ENCODE measurements at places on chromosomes 5 and 9.

GRCh38 chr9:121107029-121107428 lies 32.3 kb downstream of the CNTRL start:
- no peak for DNase-seq

- no peak for DNase-seq
These were observed 15.1 kb upstream of the TCF7 start for GRCh38 chr5:134099288-134099872.

GRCh38 chr5:104628911-104629310 lies 1066.3 kb upstream of the NUDT12 start:
- DNase-seq = no peak

GRCh38 chr9:115341426-115341825 lies 223.5 kb upstream of the TNC start:
- no peak for DNase-seq

DNA sequence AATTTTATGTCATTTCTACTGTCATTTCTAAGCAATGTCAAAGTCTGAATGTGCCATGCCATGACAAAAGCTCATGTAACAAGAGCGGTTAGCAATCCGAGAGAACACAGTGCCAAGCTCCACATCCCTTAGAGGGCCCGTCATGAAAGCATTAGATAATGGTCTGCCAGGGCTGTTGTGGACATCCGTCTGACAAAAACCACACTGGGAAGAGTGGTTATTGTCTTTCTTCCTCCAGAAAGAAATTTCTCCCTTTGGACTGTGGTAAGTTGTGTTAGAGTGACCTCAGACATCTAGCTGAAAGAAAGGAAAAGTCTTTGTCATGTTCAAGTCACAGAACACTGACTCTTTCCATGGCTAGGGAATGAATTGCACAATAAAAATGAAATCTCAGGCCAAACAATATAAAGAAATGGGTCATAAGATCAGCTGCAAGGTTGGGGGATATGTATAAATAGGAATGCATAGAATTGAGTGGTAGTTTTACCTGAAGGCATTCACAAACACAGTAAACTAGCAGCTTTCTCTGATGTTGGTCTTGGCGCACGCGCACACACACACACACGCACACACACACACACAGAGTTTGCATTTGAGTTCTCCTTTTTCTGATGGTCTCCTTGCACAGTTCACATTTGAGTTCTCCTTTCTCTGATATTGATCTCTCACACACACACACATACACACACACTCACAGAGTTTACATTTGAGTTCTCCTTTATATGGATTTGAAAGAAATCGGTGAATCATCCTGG lies 5.3 kb downstream of the SLC1A3 start:
- no peak for DNase-seq

DNA sequence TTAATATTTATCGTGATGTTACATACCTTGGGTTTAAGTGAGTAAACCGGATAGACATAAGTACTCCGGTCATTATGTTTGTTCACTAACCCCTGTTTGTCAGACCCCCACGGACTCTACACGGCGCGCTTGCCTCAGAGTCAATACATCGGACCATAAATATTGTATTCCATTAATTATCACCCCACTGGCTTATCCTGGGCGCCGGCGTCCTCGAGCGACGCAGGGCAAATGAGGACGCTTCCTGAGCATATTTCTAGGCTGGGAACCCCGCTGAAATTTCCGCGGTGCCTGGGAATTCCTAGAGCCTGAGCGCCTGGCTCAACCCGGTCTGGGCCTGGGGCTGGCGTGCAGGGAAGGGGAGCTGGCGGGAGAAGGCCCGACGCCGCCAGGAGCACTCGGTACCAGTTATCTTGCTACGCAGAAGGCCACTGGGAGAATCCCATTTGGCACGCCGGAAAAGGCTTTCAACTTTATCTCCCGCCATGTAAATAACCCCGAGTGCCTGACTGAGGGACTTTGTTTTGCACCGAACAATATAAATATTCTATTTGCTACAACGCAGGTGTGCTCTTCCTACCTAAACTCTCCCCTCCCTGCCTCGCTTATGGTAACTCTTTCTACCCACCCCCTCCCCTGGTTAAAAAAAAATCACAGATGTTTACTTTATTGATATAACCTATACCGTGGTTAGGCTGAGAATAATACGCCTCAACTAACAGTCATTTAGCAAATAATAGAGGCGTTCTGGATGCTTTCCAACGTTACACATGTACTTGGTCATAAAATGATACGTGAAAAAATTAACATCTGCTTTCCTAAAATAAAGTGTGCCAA lies 19.4 kb downstream of the NR2F1 start:
- DNase-seq = no peak

DNA sequence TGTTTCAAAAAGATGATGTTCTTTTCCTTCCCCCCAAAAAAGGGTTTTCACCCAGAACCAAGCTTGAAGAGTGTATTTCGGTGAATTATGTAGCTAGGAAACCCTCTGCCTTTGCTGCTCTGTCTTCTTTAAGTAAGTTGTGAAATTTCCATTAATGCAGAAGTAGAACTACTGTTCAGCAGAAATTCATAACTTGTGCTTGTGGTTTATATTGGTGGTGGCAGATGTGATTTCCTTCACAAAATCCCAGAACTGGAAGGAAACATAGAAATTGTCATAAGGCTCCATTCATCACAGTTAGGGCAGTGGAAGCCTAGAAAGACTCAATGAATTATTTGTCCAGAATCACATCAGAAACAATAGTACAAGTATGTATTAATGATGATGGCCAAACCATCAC lies 42.1 kb upstream of the DAB2 start:
- DNase-seq = no peak

GRCh38 chr5:17216974-17217492 lies 398 bp upstream of the BASP1 start:
- DNase-seq = no peak

GRCh38 chr5:175823731-175824525 lies 47.5 kb upstream of the CPLX2 start:
- no peak for DNase-seq

DNA sequence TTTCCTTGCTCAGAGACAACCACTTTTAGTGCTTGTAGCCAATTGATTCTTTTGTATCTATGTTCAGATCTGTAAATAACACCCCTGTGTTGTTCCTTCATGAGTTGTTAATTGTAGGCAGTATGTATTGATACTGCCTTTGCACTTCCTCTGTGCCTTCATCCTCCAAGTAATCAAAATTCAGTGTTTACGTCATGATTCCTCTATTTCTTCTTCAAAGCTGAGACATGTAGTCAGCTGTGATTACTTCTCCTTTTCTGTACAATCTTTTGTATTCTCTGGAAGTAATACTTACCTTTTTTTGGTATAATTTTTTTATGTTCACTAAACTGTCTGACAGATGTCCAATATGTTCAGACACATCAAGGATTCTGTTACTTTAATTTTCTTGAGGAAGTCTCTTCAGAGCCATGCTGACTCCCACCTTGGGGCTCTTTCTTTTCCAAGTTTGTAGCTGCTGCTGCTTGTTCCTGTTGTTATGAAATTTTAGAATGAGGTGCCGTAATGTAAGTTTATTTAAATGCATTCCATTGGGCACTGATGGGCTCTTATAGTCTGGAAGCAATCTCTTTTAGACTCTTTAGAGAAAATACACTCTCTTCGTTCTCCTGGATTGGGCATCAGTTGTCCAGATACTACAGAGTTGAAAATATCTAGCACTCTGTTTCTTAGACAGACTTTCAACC lies 30.5 kb upstream of the LRRC70 start:
- no peak for DNase-seq

DNA sequence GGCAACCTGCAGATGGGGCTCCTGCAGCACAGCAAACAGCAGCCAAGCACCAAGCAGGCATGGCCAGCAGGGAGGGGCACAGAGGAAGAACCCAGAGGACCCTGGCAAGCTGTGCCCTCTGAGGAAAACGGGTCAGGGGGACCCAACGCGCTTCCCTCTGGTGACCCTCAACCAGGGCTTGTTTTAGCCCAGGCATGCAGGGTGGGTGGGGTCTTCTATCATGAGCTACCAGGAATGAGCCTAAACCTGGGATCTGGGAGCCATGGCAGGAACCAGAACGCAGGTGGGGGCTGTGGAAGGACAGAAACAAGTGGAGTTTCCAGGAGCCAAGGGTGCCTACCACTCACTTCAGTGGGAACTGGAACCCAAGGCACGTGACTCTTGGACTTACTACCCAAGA lies 20.9 kb downstream of the IPPK start:
- DNase-seq = no peak
